ENCODE measurements at places on chromosomes 6 and 20.

DNA sequence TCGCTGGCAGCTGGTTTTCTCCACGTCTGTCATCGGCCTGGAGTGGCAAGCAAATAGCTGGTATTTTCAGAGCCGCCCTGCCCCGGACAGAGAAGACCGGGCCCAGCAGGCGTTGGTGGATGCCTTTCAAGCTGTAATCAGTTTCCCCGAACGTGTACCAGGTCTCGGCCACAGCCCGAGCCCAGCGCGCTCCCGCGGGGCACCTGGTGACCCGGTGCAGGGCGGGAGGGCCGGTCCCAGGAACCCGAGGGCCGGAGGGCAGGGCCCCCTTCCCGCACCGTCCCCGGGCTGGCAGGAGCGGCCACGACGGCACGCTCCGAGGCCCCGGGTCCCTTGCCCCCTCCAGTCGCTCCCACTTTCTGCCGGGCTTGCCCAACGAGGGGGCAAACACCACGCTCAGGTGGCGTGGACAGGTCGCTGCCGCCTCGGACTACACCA lies 348 bp upstream of the PYGB start:
- no peak for DNase-seq

DNA sequence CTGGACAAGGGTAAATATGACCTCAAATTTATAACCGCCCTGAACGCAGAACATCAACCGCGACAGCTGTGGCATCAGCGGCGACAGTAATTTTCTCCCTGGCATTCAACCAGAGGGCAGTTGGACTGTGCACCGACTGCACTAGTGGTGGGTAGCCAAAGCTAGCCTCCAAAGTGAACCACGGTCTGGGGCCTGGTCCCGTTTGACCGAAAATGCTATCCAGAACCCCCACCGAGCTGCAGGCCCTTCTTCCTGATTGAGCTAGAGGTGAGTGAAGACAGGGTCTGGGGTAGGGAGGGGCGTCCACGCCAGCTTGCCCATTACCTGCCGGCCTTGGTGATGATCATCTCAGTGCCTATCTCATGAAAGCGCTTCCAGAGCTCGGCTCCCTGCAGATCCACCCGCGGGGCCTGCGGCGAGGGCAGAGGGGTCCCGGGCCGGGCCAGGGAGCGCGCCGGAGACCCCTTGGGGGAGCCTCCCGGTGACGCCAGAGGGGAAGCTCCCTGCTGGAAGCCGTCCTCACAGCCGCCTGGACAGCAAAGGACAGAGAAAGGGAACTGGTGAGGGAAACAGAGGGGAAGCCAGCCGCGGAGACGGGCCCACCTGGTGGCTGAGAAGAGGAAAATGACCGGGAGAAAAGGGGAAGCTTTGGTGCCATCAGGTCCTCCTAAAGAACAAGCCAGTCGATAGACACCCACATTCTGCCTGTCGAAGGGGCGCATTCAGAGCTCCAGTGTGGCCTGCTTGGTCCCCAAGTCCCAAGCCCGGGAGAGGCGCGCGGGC lies 2.0 kb downstream of the TBX18 start:
- no peak for DNase-seq

- no peak for DNase-seq
These were observed 223.2 kb downstream of the SYNDIG1 start for GRCh38 chr20:24692446-24693200.

- DNase-seq = no peak
These were observed 772.8 kb upstream of the MAN1A1 start for GRCh38 chr6:120122401-120122800.

- no peak for DNase-seq
These were observed 131.0 kb upstream of the PHACTR1 start for GRCh38 chr6:12585497-12585958.

- no peak for DNase-seq
These were observed 47.3 kb upstream of the MRPS10 start for GRCh38 chr6:42264852-42265390.

GRCh38 chr6:99338188-99338587 lies 11.3 kb downstream of the FAXC start:
- DNase-seq = no peak

DNA sequence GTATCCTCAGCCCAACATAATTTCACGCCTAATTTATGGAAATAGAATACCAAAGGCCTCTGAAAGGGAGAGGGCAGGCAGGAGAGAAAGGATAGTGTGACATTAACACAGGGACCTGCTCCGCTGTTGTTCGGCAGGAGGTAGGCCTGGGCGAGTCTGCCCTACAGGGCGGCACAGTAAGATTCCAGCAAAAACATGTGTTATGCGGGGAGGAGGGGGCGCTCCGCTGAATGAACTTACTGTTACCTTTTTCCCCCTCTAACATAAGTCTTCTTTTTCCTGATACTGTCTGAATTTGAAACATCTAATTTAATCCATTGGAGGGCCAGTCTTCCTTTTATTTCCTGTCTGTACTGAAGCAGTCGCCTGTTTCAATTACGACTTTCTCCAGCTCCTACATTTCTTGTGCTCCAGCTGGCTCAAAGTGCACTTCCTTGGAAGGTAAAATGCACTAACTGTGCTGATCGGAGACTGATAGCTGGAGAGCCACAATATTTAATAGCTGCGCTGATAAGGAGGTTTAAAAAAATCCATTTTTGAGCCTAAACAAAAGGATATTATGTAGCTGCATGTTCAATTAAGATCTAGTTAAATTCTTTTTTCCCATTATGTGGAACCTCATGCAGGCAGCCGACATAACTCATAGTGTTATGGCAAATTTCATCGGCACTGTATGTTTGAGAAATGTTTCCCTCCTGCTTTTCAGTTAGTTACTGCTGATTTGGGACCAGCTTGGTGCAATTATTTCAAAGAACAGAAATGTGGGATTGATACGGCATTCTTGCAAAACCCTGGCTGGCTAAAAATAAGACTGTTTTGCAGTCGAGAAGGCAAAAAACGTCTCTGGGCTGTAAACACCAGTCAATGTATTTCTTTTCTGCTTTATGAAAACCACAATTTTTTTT lies 193.0 kb downstream of the FOXC1 start:
- no peak for DNase-seq

- DNase-seq = no peak
These were observed 124.9 kb upstream of the ARID1B start for GRCh38 chr6:156652231-156652750.

DNA sequence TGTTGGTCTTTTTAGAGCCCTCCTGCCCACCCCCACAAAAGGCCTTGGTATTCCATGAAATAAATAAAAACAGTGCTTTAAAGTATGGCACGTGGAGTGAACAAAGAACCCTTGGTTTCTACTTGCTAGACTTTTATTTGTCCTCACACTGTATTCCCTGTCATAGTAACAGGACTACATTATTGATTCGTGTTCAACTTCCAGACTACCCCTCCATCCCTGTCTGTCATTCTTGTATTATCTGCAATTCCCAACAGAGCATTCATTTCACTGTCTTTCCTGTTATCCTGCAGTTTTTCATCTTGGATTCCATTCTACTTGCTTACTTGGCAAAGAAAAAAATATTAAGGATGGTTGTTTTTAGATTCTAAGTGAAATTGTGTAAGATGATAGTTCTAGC lies 307.4 kb upstream of the CNR1 start:
- DNase-seq = no peak

DNA sequence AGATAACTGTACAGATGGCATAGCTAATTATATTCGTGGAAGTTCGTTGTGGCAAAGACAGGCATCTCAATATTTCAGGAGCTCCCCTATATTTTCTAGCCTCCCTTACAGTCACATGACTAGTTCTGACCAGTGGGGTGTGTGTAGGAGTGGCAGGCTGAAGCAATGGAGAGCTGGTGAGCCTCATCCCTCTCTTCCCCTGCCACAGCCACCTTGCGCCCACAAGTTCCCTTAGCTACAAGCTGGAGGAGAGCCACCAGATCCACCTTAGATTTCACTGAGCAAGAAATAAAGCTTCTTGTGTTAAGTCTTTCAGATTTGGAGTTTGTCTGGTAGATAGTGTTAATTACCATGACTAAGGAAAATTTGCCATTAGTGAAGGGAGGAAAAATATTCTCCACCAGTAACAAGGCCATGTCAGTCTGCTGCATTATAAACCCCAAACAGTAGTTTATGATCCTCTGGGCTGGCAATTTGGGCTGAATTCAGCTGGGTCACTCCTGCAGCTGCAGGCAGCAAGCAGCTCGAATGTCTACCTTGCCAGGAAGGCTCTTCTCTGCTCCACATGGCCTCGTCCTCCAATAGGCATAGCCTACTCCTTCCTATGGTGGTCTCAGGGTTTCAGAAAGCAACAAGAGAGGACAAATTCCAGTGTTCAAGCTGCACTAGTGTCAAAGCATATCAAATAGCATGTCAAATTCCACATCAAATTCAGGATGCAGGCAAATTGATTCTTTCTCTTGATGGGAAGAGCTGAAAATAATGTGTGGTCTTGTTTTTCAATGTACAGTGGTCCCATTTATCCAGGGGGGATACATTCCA lies 7.4 kb upstream of the RBCK1 start:
- DNase-seq = no peak

- DNase-seq = peak; percentile 73
These were observed 2.4 kb upstream of the HLA-F start for GRCh38 chr6:29720863-29721262.

DNA sequence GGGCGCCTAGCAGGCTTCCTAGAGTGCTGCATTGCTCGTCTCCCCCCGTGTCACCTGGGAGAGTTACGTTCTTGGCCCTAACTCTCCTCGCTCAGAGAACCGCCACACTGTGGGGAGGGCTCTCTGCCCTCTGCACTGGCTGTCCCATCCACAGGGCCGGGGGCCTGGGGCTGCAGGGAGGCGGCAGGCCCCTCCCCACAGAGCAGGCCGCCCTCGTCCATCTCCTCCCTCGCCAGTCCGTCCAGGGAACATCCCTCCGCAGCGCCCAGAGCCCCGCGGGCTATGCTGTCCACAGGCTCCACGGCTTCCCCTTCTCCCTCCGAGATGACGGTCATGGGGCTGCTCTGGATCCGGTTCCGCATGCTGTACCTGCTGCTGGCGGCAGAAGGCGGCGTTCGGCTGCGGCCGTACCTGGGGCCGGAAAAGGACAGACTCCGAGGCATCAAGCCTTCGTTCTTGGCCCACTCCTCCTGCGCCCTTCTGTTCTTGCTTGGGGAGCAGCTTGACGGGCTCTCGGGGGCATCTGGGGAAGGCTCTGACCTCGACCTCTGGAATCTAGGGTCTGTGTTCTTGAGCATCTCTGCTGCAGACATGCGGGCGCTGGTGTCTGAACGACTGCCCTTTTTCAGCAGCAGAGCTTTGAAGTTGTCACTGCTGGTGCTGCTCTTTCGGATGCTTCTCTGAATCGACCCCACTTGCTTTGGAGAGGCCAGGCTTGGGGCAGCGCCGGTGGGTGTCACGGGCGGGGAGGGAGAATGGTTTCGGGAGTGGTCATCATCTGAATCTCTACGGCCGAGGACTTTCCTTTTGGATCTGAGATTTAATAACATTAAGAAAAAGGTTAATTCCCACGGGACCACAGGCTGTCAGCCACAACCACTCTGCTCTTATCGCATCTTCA lies 20.2 kb downstream of the HEBP2 start:
- no peak for DNase-seq

DNA sequence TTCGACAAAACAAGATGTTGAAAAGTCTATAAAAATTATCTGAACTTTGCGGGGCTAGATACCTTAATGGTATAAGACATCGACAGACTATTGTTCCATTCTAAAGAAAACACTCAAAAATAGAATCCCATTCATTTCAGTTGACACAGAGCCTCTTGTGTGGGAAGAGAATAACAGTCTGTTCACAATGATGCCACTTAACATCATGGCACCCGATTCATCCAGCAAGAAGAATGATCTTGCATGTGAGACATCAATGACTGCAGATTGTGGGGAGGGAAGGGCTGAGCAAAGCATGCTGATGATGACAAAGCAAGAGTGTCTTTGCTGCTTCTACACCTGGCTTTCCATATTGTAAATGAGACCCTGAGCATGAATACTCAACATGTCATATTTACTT lies 49.7 kb upstream of the ARMH2 start:
- DNase-seq = no peak

GRCh38 chr20:10539818-10540553 lies 104.9 kb downstream of the SLX4IP start:
- DNase-seq = no peak

Data from naive thymus-derived CD8-positive, alpha-beta T cell (primary cell).